ENCODE measurements at places on chromosomes 1 and 21. TPM values are rescaled to one million over a fixed set of nuclear protein-coding genes. Genes with fewer than 3 reads are reported as not detected.

LRRN2 gene
- total RNA-seq: 2.8 TPM

DNA sequence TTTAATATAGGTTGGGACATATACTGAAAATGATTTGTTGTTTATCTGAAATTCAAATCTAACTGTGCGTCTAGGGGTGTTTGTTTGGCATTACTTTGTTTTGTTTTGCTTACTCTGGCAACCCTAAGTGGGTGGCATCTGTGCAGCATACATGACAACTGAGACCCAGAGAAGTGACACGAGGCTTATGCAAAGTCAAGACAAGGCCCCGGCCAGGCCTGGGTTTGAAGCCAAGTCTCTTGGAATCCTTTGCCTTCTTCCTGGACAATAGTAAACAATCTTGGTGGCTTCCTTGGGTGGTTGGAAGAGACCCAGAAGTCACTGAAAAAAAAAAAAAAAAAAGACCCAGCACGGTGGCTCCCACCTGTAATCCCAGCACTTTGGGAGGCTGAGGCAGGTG, 197.6 kb upstream of the TMEM51 start:
- no peaks in the 10 kb centered on the region for H3K4me1 ChIP-seq
- DNase-seq: no peak
- no peak overlapping the region for H3K4me3 ChIP-seq
- H3K27me3 ChIP-seq: no peaks in the 10 kb centered on the region
- H3K36me3 ChIP-seq: no peaks in the 10 kb centered on the region

DNA sequence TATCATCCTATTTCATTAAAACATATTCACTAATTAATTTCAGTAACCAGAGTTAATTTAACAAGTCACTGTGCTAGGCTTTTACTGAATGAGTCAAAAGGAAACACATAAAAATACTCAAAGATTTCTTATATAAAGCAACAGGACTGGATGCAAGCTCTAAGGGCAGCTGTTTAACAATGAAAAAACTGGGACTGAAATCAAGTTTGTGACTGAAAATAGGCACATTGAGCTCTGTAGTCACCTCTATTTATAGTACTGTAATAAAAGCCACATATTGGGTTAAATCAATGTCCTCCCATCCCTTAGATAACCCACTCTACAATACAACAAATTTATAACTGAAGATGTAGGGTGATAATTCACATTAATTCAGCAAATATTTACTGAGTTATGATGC, 52.4 kb downstream of the SMYD3 start:
- no peak for DNase-seq
- H3K27me3 ChIP-seq: no peaks in the 10 kb centered on the region
- H3K27ac ChIP-seq: no peak overlapping the region
- peaks cover 9% of the 10 kb centered on the region for H3K4me1 ChIP-seq

DNA sequence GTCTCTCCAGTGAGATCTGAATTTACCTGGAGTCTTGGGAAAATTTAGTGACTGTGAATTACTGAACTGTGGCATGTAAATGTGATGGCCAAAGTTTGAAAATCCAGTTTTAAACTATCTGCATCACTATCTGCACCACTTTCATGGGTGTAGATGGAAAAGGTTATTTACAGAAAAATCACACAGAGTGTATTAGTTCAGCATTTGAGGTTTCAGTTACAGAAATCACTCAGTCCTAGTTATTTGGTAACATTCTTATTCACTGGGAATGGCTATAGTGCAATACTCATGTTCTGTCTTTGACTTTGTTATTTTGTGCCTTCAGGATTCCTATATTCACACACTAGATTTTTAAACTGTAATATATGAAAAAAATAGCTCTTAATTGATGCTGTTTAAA, 60.6 kb upstream of the IFI44L start:
- H3K27me3 ChIP-seq: no peaks in the 10 kb centered on the region
- DNase-seq: no peak
- no peaks in the 10 kb centered on the region for H3K36me3 ChIP-seq
- no peak overlapping the region for H3K27ac ChIP-seq
- H3K4me3 ChIP-seq: no peak overlapping the region
- H3K4me1 ChIP-seq: no peaks in the 10 kb centered on the region

GRCh38 chr1:181057079-181057478, 23.3 kb downstream of the MR1 start:
- no peaks in the 10 kb centered on the region for H3K4me1 ChIP-seq
- H3K36me3 ChIP-seq: no peaks in the 10 kb centered on the region
- DNase-seq: no peak
- no peaks in the 10 kb centered on the region for H3K27me3 ChIP-seq

GRCh38 chr1:154404511-154404931, 622 bp upstream of the IL6R start:
- H3K27ac ChIP-seq: peak overlapping the region; percentile 97
- DNase-seq: no peak
- H3K4me3 ChIP-seq: no peak overlapping the region
- peaks cover 31% of the 10 kb centered on the region for H3K4me1 ChIP-seq
- H3K36me3 ChIP-seq: no peaks in the 10 kb centered on the region

DNA sequence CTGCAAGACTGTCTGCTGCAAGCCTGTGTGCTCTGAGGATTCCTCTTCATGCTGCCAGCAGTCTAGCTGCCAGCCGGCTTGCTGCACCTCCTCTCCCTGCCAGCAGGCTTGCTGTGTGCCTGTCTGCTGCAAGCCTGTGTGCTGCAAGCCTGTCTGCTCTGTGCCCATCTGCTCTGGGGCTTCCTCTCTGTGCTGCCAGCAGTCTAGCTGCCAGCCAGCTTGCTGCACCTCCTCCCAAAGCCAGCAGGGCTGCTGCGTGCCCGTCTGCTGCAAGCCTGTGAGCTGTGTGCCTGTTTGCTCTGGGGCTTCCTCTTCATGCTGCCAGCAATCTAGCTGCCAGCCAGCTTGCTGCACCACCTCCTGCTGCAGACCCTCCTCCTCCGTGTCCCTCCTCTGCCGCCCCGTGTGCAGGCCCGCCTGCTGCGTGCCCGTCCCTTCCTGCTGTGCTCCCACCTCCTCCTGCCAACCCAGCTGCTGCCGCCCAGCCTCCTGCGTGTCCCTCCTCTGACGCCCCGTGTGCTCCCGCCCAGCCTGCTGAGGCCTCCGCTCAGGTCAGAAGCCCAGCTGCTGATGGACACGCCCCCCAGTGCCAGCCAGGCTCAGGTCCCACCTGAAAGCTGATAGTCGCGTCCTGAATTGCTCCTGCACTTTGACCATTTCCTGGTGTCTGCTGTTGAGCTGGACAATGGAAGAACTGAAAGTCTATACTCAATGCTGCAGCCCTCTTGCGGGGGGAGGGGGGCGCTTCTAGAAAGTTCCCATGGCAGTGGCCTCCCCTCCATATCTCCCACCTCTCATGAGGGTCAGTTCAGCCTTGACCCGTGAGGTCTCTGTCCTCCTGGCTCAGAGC, 1.2 kb downstream of the KRTAP10-4 start:
- H3K27me3 ChIP-seq: no peaks in the 10 kb centered on the region
- H3K4me3 ChIP-seq: no peak overlapping the region
- H3K27ac ChIP-seq: no peak overlapping the region

DNA sequence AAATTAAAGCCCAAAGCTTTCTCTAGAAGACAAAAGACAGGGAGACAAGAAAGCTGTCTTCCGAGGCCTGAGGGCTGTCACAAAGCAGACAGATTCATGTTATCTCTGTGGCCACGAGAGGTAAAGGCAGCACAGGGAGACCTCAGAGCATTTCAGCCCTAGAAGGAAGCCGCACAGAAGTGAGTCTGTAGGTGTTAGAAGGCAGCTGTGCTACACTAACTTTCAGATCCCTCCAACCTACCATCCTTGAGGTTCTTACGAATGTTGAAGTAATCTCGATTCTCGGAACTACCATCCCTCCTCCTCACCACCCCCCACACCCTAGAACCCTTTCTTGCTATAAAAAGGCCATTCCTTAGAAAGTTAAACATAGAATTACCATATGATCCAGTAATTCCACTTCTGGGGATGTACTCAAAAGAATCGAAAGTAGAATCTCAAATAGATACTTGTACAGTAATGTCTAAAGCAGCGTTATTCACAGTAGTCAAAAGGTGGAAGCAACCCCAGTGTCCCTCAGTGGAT, 21.5 kb upstream of the LYST start:
- no peak overlapping the region for H3K4me3 ChIP-seq
- peaks cover 4% of the 10 kb centered on the region for H3K4me1 ChIP-seq
- no peaks in the 10 kb centered on the region for H3K27me3 ChIP-seq
- no peak for DNase-seq
- no peaks in the 10 kb centered on the region for H3K36me3 ChIP-seq

TDRD5 gene
- total RNA-seq: 2.8 TPM

DNA sequence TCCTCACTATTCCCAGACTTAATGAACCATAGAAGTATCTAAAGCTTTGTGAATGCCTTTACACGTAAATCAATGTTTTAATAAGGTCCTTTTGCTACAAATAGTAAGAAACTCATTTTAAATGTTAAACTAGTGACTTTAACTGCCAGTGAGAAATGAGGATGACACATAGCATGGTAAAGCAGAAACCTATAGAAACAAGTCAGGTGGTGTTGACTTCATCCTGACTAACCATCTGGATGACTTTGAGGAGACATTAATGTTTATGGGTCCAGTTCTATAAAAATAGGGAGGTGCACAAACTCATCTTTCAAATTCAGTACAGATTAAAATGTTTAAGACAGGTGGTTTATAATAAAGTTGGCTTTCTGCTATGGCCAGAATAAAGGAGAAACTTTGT, 85.4 kb downstream of the COLGALT2 start:
- H3K4me3 ChIP-seq: no peak overlapping the region
- H3K36me3 ChIP-seq: no peaks in the 10 kb centered on the region
- no peak for DNase-seq
- no peaks in the 10 kb centered on the region for H3K27me3 ChIP-seq
- H3K4me1 ChIP-seq: no peaks in the 10 kb centered on the region

TNFRSF8 gene
- total RNA-seq: not detected

TMPRSS15 gene
- total RNA-seq: not detected

DNA sequence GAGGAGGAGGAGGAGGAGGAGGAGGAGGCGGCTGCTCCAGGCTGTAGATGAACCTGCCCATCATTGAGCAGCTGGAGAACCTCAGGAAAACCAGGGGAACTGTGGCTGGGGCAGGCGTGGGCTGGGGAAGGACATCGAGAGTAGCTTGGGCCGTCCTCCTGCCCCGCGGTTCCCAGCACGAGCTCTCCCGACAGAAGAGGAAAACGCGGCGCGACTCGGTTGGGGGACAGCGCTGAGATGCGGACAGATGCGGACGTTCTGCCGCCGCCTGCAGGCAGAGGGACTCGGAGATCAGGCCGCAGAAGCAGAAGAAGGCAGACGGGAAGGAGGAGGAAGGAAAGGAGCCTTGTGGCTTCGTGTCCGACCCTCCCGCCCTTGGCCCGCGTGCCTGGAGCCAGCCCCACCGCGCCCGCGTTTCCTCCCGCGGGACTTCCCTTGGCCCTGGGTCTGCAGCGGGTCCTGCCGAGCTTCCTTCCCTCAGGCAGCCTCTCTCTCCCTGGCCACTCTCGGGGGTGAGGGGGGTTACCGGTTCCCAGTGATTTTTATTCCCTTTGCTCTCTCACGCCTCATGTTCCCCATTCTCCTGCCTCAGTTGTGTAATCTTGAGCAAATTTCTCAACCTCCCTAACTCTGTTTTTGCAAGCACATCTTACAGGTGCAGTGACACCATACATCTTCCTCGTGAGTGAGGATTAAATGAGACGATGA, 1.7 kb upstream of the TNFRSF9 start:
- H3K27me3 ChIP-seq: no peaks in the 10 kb centered on the region
- no peak overlapping the region for H3K4me3 ChIP-seq
- H3K36me3 ChIP-seq: no peaks in the 10 kb centered on the region
- peaks cover 6% of the 10 kb centered on the region for H3K4me1 ChIP-seq
- peak; percentile 50 for DNase-seq
- H3K27ac ChIP-seq: no peak overlapping the region

GRCh38 chr1:219189021-219189824, 15.5 kb downstream of the LYPLAL1 start:
- H3K4me3 ChIP-seq: no peak overlapping the region
- H3K27me3 ChIP-seq: no peaks in the 10 kb centered on the region
- H3K27ac ChIP-seq: peak overlapping the region; percentile 36
- H3K4me1 ChIP-seq: peaks cover 10% of the 10 kb centered on the region
- DNase-seq: no peak

ZBTB18 gene
- total RNA-seq: 15.5 TPM

DNA sequence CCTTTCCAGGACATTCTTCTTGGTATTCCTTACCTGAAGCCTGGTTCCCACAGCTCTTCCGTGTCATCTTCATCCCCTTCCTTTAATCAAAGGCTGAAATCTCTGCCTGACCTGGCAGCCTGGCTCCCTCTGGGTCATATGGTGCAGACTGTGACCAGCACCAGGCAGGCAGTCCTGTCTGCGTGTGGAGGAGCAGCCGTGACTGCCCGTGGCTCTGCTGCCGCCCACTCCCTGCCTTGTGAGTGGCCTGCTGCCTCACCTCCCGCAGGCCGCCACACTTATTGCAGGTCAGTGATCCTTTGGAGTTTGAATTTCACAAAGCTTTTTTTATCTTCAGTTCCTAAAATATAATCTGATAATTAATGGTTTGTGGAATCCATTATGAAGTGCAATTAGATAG, 36.2 kb upstream of the EPHA8 start:
- no peak for DNase-seq
- H3K27ac ChIP-seq: no peak overlapping the region
- H3K4me1 ChIP-seq: no peaks in the 10 kb centered on the region
- peaks cover 22% of the 10 kb centered on the region for H3K36me3 ChIP-seq
- no peak overlapping the region for H3K4me3 ChIP-seq

IL22RA1 gene
- not detected for total RNA-seq

- no peak for DNase-seq
- no peak overlapping the region for H3K4me3 ChIP-seq
- no peak overlapping the region for H3K27ac ChIP-seq
- no peaks in the 10 kb centered on the region for H3K36me3 ChIP-seq
- peaks cover 52% of the 10 kb centered on the region for H3K4me1 ChIP-seq
Observed at GRCh38 chr1:234619794-234620247, 9.8 kb upstream of the IRF2BP2 start.

DNA sequence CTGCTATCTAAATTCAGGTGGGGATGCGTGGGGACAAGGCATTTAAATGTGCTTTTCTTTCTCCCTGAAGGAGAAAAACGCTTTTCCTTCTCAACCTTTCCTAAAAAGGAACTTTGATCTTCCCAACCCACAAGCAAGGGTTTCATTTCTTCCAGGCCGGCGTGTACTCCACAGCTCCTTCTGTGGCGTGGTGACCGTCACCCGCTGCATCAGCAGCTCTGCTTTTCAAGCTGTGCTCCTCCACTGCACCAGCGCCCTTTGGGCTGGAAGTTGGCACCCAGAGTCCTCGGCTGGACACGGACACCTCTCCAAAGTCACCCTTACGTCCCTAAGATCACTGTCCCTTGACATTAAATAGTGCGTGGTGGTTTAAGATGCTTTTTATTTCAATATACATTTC, 54.3 kb downstream of the PEX14 start:
- peak overlapping the region; percentile 74 for H3K27ac ChIP-seq
- no peak overlapping the region for H3K4me3 ChIP-seq
- peaks cover 29% of the 10 kb centered on the region for H3K4me1 ChIP-seq

RAB42 gene
- total RNA-seq: 2.2 TPM

UBE2U gene
- not detected for total RNA-seq
